ENCODE measurements at places on chromosomes 12 and 14.

- DNase-seq: no peak
Measured at GRCh38 chr12:117457189-117457588, 95.8 kb upstream of the NOS1 start.

GRCh38 chr14:86050072-86050683 lies 520.2 kb downstream of the FLRT2 start:
- no peak for DNase-seq

GRCh38 chr12:68557011-68557730 lies 53.5 kb upstream of the RAP1B start:
- no peak for DNase-seq

- no peak for DNase-seq
Measured at GRCh38 chr12:80053051-80053790, 46.1 kb upstream of the OTOGL start.

GRCh38 chr12:90399357-90399756 lies 555.6 kb downstream of the CCER1 start:
- DNase-seq: no peak

DNA sequence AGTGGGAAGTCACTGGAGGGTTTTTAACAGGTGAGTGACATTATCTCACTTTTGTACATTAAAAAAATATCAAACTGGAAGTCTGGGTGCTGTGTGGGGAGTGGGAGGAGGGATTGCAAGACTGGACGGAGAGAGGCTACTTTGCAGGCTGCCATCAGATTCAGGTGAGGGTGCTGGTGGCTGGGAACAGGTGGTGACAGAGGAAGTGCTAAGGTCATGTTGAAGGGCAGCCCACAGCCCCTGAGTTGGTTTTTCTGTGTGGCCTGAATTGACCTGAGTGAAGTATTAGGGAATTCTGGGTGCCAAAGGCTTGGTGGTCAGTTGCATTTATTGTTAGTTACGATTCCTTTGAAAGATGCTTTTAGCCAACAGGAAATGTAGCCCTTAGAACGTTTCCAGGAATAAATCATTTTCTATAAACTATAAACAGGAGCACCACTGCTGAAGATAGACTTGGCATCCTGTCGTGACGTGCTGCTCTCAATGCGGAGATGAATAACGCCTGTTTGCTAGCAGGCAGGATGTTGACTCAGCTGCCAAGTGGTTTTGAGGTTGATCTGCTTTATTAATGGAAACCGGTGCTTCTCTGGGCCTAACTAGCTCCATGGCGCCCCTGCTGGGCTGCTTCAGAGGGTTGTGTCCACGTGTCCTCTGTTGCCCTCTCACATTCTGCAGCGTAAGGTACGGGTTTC lies 707.5 kb upstream of the TMEM132C start:
- peak; percentile 97 for DNase-seq

- DNase-seq: no peak
Measured at GRCh38 chr12:130703733-130704375, 12.2 kb downstream of the RIMBP2 start.

Data from NCI-H2081 treated with DMSO at 0.1 percent for 48 hours (cell line).